ENCODE measurements at places on chromosomes 3 and 15.

GRCh38 chr3:183244981-183245476, 8.0 kb upstream of the B3GNT5 start:
- no peak for DNase-seq

DNA sequence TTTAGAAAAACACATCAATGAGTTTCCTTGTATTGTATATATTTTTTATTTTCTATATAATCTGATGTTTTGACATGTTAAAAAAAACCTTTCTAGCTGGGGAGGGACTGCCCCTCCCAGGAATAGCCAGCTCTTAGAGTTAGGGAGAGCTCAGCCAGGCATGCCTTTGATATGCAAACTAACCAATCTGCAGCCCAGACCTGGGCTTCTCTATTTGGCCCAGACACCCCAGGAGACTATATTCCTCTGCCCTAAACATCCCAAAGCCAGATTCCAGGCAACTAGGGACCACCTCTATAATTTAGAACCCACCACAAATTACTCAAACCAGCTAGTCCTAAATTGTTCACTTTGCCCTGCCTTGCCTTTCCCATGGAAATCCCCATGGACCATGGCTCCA, 390.9 kb upstream of the ADAMTS9 start:
- no peak for DNase-seq

GRCh38 chr3:141291559-141292355, 60.1 kb downstream of the PXYLP1 start:
- no peak for DNase-seq

- no peak for DNase-seq
Measured at GRCh38 chr15:43360821-43361220, 10.0 kb downstream of the ZSCAN29 start.

DNA sequence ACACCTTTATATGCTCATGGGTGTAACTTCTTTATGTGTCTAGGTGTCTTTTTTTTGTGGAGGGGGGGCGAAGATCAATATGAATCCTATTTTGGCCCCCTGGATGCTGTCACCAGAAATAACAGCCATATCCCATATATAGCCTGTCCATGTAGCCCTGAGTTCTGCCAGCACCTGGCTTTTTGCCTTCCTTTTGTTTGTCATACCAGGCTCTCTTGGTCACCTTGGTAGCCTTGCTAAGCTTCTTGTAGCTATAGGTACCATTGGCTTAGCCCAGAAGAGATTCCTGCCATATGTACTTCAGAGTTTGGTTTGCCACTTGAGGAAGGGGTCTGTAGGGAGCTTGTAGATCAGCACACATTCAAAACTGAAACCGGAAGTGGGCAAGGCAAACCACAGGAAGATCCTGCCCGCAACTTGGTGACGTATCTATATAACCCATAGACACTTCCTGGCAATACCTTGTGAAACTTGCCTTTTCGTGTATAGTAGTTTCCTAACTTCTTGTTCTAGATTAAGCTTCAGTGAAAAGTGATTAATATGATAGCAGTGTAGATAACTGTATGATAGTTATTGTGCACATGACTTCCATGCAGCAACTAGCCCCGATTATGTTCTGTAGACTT, 11.9 kb downstream of the RASA2 start:
- DNase-seq, result no peak

DNA sequence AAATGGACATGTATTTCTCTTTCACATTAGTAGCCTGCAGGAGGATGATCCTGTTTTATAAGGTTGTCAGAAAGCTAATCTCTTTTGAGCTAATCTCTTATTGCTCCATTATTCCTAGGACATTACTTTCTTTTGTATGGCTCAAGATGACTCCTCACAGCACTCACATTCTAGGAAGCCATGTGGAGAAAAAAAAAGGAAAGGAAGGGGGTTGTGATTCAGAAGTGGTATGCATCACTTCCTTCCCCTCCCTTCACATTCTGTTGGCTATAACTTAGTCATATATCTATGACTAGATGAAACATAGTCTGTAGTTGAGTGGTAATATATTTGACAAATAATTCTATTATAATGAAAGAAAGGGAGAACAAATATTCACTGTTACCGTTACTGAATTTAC, 168.8 kb upstream of the TTC14 start:
- no peak for DNase-seq

GRCh38 chr15:96771035-96771434, 440.5 kb downstream of the NR2F2 start:
- no peak for DNase-seq

GRCh38 chr15:29518442-29518841, 248.8 kb upstream of the NSMCE3 start:
- no peak for DNase-seq

GRCh38 chr3:139292192-139292591, 51.6 kb upstream of the MRPS22 start:
- no peak for DNase-seq

GRCh38 chr15:60790641-60791040, 311.7 kb upstream of the ICE2 start:
- no peak for DNase-seq

DNA sequence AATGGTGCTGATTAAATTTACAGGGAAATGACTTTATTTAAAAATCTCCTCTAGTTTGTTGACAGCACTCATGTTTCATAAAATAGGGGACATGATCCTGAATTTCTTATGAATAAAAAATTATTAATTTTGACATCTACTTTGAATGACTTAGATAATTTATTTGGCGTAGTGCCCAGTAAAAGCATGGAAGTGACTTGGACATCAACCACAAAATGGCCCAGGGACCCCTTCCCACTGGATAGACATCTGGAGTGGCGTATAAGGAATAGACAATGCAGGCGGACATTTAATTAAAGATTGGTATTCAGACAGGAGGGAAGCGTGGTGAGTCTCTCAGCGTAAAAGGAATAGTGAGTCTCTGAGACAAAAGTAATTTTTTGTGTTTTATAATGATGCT, 79.8 kb downstream of the ADAMTSL3 start:
- no peak for DNase-seq

DNA sequence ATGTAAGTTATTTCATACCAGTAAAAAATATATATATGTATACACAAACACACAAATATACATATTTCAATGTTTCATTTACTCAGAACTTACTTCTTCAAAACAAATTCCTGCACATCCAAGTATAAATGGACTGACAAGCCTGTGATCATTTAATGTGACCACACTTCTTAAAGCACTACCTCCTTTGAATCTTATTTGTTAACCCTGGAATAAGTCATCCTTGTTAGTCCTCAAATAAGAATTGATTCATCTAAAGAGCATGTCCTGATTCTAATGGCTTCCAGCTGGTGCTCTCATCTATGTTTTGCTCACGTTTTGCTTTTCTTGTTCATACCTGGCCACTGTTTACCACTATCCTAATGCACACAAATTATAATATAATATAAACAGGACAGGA, 103.9 kb upstream of the UBP1 start:
- no peak for DNase-seq

DNA sequence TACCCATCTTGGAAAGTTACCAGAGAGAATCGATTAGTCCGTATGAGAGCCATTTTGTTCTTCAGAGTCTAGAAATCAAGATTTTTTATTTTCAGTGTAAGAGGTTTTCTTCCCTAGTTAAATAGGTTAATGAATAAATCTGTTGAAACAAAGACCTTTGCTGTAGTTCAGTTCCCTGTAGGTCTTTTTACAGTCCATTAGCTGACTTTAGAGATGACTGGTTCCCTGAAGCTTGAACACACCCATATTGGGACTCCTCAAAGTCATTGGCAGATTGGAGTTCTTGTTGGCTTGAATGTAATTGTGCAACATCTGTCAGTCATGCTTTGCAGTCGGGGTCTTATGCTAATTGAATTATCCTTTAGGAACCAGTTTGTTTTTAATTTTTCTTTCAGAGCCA, 45.3 kb downstream of the SEMA6D start:
- DNase-seq, result no peak

DNA sequence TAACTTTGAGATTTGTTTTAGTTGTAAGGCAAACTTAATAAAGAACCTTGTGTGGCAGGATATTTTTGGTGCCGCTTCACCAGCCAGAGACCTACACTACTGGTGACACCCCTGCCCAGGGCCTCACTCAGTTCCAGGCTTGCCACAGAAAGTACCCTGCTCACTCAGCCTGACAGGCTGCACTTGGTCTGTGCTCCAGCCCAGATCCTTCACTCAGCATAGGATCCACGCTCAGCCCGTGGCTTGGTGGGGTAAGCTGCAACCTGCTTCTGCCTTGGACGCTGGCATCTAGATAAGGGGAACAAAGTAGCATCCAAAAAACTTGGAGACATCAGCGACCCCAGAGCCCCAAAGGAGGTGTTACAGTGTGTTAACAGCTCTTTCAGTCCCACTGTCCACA, 825.5 kb downstream of the EPHA3 start:
- DNase-seq, result no peak

GRCh38 chr3:8938021-8938420, 25.3 kb downstream of the RAD18 start:
- no peak for DNase-seq

DNA sequence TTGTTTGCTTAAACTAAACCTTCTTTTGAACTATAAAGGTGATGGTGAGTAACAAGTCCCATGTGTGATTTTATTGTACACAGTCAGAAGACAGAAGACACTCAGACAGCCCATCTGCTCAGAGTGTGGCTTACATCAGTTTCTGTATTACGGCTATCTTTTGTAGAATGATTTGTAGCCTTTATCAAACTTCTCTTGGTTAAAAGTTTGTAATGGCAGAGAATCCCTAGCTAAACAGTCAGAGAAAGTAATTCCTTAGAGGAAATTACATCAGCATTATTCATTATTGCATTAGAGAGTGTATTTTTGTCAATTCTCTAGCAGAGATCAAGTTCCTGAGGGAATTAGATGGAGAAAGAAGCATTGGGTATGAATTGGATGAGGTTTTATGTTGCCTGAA, 500.8 kb downstream of the CNTN4 start:
- no peak for DNase-seq

DNA sequence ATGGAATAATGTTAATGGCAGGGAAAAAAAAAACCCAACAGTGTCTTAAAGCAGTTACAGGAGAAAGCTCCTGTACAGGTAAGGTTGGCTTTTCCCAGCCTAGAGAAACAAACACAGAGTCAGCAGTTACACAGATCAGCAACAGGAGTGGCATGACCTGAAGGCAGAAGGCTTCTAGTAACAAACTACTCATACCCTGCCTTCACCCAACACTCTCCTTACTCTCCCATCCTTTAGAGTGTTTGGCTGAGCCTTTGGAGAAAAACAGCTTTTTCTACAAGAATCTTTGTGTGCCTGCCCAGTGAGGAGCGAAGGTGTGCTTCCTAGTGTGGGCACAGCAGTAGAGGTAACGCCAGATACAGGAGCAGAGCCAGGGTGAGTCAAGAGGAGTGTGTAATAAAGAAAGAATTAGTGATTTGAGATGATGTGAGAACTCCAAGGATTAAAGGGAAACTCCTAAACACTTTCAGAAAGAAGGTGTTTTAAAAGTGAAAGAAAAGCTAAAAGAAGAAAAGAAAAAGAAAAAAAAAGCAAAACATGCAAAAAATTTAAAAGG, 152.7 kb downstream of the POLR2M start:
- DNase-seq, result no peak

DNA sequence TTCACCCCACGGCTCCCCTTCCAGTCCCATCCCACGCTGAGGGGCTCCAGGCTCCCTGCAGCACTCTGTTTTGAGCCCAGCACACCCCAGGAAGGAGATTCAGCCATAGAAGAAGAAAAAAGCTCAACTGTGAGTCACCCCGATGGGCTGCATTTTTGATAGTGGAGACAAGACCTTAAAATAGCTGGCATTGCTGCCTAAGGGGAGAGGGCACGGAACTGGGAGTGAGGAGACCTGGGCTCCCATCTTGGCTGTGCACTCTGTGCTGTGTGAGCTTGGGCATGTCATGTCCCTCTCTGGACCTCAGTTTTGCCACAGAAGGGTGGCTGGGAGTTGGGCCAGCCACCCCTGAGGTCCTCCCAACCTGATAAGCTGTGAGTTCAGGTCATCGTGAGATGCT, 57.2 kb upstream of the SMAD6 start:
- no peak for DNase-seq

GRCh38 chr15:95141486-95141885, 910.1 kb downstream of the MCTP2 start:
- no peak for DNase-seq

DNA sequence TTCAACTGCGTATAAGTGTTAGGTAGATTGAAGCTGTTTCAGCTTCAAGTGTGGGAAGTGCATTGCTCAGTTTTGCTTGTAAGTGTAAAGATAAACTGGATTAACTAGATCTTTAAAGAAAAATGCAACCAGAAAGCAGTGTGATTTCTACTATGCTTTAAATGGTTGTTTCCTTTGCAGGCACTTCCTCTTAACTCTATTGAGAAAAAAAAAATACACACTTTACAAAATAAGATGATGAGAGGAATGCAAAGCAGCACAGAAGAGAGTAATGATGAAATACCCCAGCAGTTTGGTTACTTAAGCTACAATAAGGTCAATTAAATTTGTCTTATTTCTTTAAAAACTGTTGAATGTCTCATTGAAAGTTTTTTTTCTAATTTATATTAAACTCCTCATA, 40.8 kb downstream of the DPH6 start:
- DNase-seq, result no peak

GRCh38 chr3:50430950-50431435, 71.7 kb upstream of the TMEM115 start:
- no peak for DNase-seq

- no peak for DNase-seq
Measured at GRCh38 chr3:141050576-141051442, at the start of gene SPSB4. SPSB4 (plus strand) TSS chr3:141051347; CDS start chr3:141066105, 14,758 bp downstream.

DNA sequence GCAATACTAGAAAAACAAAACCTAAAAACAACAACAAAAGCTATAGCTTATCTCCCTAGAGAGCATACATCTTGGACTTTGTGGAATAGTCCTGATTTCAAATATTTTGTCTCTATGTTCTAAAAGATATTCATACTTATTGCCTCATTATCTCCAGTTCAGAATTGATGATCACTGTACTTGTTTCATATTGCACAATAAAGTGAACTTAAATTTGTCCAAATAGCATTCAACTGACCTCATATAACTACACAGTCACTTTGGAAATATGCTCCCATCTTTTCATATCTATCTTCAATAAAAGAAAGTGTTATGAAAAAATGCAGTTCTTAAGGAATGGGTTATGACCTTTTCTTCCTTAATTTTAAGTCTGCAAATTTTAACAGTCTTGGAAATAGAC, 228.6 kb upstream of the CMC1 start:
- no peak for DNase-seq

DNA sequence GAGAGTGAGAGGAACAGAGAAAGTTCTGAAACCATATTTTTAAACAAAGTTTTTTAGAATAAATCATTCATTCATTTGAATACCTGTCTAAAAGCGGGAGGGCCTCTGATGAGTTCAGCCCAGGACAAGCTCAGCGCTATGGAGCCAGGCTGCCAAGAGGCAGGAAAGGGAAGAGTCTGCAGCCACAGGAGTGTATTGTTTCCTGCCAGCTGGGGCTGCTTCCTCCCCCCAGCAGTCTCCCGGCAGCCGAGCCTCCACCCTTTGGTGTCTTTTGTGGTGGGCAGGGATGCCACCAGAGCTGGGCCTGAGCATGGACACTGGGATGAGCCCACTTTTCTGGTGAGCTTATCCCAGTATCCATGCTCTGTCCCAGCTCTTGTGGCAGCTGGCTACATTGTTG, 199.5 kb upstream of the TPRG1 start:
- DNase-seq, result no peak

GRCh38 chr3:194134231-194134756, 1.7 kb upstream of the HES1 start:
- DNase-seq, result no peak

Measured in iPS DF 6.9 (cell line).